ENCODE measurements at places on chromosomes 16 and 17. TPM values are rescaled to one million over a fixed set of nuclear protein-coding genes. Genes with fewer than 3 reads are reported as not detected.

The PABPN1L gene
- not detected for polyA plus RNA-seq

The KCNG4 gene
- polyA plus RNA-seq = 0.06 TPM

The ZFHX3 gene
- 8.8 TPM for polyA plus RNA-seq

The GRAPL gene
- polyA plus RNA-seq = 2.1 TPM

The MYO15A gene
- 1.3 TPM for polyA plus RNA-seq

The HBQ1 gene
- 1.1 TPM for polyA plus RNA-seq

The OTOP3 gene
- not detected for polyA plus RNA-seq

The PRKCA gene
- polyA plus RNA-seq = 2.9 TPM

The TEKT5 gene
- not detected for polyA plus RNA-seq

The LYRM9 gene
- 13.4 TPM for polyA plus RNA-seq

The ARL17A gene
- 27.4 TPM for polyA plus RNA-seq

The IL32 gene
- polyA plus RNA-seq = 161 TPM

The PGAP6 gene
- 29.0 TPM for polyA plus RNA-seq

The PLA2G10 gene
- polyA plus RNA-seq = 0.72 TPM

The C17orf67 gene
- polyA plus RNA-seq = 2.3 TPM

The FOXL1 gene
- 0.26 TPM for polyA plus RNA-seq

The CTRB1 gene
- polyA plus RNA-seq = 0.15 TPM

The MYH8 gene
- 3,387 TPM for polyA plus RNA-seq

The PIK3R6 gene
- polyA plus RNA-seq = 5.4 TPM

The ASGR1 gene
- polyA plus RNA-seq = 1.8 TPM

The MILR1 gene
- polyA plus RNA-seq = 6.9 TPM

The HOXB5 gene
- 0.48 TPM for polyA plus RNA-seq

The ACSM3 gene
- polyA plus RNA-seq = 3.6 TPM

The CPNE7 gene
- polyA plus RNA-seq = not detected

The CSH2 gene
- 0.61 TPM for polyA plus RNA-seq

The CPHXL2 gene
- 0.15 TPM for polyA plus RNA-seq

The SEPTIN1 gene
- polyA plus RNA-seq = 3.2 TPM

All from hindlimb muscle (tissue), 1 donor.